NCI-H1092 (cell line): ENCODE measurements at places on chromosomes 11 and 22.

- no peak for DNase-seq
Observed at GRCh38 chr22:34760276-34761008, 305.5 kb upstream of the ISX start.

DNA sequence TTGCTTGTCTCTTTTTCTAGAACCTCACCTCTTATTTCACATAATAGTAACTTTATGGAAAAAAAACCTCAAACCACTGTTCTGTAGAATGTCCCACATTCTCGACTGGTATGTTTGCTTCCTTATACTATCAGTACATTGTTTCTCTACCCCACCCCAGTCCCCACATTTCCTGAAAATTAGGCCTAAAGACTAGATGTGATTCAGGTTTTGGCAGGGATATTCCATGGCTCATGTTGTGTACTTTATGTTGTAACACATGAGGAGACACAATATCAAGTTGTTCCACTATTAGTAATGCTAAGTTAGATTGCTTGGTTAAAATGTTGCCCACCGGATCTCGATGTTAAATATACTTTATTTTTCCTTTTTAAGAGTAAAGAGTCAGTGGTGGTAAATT, 34.7 kb downstream of the DDIAS start:
- no peak for DNase-seq

DNA sequence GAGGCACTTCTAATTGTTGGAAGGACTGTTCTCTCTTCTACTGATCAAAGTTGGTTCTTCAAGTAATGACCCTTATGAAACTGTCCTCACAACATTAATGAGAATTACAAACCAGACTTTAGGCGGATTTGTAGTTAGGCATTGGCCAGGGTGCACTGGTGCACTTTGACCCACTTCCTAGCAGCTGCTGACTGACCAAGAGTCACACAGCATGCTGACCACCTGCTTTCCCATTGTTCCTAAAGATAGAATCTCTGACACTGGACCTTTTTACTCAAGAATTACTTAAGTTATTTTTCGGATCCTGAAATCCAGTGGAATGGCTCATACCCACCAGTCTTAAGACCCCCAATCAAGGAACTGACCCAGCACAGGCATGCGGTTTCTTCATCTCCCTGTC, 264.0 kb downstream of the ST3GAL4 start:
- DNase-seq = no peak

DNA sequence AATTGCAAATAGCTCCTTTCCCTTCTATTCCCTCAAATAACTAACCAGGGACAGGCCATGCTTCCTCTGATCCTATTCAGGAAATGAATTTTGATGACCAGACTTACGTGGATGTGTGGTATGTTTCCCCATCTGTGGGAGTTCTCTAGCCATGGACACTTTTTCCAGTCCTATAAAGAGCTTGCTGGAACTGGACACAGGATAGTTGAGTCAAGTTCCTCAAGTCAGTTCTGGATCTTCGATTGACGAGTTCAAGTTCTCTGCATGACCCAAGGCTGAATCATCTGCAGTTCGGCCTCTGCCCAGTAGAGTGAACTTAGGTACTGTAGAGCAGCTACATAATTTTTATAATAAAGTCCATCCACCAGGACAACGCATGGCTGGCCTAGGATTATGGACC, 52.7 kb upstream of the CCND1 start:
- no peak for DNase-seq

GRCh38 chr11:69352715-69353319, 58.9 kb downstream of the MYEOV start:
- no peak for DNase-seq

DNA sequence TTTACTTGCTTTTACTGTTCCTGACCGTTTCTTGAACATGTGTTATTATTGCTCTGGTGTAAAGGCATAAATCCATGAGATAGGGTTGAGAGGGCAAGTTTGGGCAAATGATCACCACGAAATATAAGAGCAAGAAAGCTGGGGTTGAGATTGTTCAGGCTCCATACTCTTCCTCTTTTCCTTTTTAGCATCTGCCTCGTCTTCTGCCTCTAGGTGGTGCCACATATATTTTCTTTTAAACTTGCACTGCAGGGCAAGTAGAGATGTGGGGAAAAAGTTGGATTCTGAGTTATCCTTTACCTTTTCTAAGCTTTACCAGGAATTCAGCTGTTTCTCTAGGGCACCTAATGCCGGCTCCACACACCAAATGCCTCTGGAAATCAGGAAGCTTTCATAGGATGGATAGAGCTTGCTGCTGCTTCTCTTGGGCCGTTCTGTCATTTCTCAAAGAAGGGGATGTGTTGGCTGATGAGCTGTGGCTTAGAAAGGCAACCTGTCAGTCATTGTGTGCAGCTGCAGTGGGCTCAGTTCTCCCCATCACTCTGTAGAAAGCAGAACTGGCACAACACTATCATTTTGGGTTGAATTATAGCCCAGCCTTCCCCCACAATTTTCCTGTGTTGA, 98.2 kb downstream of the LDLRAD3 start:
- DNase-seq = no peak

DNA sequence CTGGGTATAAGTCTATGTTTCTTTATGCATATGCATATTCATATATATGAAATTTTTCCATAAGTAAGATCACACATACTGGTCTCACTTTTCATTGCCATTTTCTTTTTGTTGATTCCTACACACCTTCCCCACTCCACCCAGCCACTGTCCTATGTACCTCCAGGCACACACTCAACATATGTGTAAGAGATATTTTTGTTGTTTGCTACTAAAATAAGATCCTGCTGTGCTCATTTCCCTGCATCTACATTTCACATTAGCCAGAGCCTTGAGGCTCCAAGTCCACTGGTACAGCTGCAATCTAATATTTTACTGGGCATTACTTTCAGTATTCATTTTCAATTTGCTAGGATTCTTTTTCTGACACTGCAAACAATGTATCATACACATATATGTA, 8.1 kb upstream of the KRTAP5-10 start:
- DNase-seq = no peak

DNA sequence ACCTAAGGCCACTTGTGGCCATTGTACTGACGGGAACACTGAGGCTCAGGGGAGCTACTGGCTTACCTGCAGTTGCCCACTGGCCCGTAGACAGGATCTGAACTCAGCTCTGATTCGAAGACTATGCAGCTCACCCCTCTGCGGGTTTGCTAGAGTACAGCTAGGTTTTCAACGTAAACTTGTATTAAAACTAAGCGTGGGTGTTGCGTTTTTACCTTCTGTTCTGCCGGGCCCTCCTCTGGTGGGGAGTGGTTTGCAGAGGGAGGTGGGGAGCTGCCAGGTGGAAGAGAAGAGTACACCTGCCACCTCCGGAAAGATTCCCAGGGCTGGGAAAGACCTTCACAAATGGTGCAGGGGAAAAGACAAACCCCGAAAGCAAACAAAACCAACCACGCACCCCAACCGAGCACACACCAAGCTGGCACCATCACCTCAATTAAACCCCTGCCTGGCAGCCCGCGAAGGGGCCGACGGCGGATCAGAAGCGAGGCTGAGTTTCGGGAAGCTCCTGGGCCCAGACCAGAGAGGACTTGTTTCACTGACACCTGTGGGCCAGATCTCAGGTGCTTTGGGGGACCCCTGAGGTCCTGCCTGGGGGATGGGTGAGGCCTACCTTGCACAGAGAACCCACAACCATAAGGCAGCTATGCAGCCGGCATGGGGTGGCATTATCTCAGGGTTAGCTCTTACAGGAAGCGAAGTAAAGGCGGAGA, 37.7 kb downstream of the SHISAL1 start:
- no peak for DNase-seq

DNA sequence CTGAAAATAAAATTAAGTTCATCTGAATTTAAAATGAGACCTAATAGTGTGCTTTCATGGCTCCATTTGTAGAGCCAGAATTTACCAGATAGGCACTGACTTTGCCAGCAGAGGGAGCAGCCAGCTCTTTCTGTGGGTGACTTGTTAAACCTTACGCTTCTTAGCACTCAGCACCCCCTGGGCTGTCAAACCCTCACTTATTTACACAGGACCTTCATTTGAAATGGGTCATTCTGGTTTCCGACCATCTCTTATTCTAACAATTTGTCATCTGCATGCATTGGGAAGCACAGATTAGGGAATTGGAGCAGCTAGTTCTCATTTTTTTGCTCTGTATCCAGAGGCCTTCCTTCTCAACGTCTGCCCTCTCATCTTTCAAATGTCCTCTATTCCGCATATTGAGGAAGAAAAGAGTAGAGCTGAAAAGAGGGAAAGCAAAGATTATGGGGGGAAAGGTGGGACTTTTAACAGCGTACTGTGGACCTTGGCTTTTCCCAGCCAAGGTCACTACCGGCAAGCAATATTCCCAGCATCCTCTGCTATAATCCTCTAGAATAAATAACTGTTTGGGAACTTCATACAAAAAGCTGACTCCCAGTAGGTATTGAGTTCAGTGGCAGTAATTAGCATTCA, 3.1 kb downstream of the ASRGL1 start:
- peak; percentile 5 for DNase-seq

GRCh38 chr11:19766206-19766605, 53.6 kb downstream of the NAV2 start:
- no peak for DNase-seq

GRCh38 chr11:104841185-104841584, 57.1 kb downstream of the CASP12 start:
- no peak for DNase-seq

DNA sequence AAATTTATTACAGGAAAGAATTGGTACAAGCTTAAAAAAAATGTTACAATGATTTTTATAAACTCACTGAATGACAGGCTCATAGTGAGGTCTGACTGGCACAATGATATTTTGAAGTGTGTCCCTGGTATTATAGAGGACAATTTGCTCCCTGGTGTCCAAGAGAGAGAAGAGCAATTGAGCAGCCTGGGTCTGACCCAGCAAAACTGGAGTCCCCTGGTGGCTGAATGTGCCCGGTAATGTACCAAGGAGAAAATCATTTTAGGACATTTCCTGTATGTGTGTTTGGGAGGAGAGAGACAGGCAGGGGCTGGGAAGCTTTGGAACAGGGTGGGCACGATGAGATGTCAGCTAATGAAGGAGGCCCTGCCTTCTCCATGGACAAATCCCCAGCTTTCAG, 125.3 kb downstream of the APOL5 start:
- peak; percentile 22 for DNase-seq

- peak; percentile 40 for DNase-seq
Observed at GRCh38 chr11:131064373-131064991, 148.2 kb upstream of the SNX19 start.

DNA sequence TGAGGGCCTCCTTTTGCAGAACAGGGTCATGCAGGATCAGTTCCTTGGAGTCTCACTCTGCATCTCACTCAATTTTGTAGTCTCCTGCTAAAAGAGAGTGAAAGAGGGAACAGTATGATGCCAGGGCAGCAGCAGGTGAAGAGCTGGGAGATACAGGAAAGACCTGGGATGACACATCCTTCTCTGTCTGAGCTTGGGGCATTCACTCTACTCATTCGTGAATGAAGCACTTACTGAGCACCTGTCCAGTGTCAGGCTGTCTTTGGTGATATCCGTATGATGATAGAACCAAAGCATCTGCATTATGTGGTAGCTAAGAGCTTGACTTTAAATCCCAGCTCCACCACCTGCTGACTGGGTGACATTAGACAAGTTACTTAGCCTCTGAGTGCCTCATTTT, 14.4 kb downstream of the SREBF2 start:
- no peak for DNase-seq

GRCh38 chr11:47889714-47890441, 41.7 kb upstream of the NUP160 start:
- no peak for DNase-seq

- DNase-seq = no peak
Observed at GRCh38 chr11:96990914-96991313, 601.1 kb downstream of the JRKL start.

DNA sequence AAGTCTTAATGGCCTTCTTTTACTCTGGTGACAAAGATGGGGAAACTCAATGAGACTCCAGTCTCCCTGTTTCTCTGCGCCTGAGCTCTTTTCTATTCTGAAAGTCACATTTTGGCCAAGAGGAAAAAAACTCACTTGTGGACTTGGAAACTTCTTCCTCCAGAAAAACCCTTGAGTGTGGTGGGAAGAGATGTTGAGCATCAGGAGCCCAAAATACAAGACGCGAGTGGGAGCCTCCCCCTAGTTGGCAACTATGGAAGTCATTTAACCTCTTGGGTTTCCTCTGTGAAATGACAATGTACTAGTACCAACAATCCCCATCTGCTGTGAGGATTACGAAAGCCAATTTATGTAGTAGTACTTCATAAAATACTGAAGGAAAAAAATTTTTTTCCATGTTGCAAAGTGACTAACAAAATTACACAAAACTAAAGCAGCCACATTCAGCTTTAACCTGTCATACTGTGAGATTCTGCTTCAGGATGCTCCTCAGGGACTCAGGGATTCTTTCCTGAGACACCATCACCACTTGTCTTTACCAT, 524 bp upstream of the SLC25A17 start:
- no peak for DNase-seq

DNA sequence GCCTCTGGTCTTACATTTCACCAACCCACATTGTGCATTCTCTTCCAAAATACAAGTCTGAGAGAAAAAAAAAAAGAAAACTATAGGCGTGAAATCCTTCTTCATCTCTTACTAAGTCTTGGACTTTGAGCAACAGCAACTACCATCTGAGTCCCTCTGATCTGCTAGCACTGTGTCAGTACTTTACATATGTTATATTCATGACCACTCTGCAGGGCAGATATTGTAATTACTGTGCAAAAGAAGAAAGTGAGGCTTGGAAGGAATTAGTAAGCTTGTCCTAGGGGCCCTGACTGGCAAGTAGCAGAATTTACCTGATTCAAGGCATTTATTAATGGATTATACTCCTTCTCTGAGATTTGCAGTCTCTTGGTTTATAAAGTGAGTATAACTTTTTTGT, 52.7 kb upstream of the EED start:
- DNase-seq = no peak

- DNase-seq = no peak
Observed at GRCh38 chr22:45511847-45512261, 9.2 kb downstream of the FBLN1 start.

- no peak for DNase-seq
Observed at GRCh38 chr11:59804061-59804460, 6.5 kb downstream of the MRPL16 start.

DNA sequence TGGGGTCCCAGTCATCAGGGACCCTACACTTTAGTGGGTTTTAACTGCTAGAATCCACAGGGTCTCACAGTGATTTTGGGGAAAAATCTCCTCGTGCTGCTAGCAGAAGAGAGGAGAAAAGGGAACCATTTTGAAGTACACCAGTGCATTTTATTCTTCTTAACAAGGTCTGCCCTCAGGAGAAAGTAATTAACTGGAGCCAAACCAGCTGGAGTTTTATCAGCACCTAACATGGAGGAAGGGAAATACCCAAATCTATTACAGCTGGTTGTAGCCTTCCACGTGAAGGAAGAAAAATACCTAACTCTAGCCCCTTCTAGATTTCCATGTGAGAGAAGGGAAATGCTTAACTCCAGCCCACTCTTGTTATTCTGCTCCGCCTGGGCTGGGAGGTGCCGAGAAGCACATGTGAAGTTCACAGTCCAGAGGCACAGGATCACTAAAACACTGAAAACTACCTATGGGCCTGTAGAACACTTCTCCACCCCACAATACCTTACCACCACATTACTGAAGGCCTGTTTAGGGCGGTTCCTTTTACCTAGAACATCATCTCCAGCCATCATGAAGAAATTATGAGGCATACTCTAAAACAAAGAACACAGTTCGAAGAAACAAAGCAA, 31.3 kb upstream of the TEAD1 start:
- DNase-seq = no peak
